Cortex of kidney (tissue), 1 donor: ENCODE measurements at places on chromosomes 11 and 22.

DNA sequence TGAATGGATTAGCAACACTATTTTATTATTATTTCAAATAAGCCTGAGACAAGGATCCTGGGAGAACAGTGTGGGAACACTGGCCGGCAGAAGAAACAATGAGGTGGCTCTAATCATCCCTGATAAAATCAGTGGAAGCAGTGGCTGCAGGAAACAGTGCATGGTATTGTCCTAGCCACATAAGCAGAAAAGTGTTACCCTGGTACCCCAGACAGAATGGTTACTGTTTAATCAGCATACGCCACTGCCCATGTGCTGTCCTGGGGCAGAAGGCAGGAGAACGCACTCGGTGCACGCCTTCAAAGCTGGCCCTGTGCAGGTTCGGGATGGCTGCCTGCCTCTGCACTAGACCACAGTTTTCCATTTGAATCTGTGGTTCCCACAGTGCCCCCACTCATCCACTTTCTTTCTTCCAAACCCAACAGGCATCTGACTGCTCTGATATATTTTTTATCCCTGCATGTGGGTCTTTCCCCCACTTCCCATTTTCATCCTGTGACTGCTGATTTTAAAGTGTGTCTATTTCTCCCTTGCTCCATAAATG, 25.7 kb downstream of the OPCML start:
- no peak for DNase-seq

GRCh38 chr11:37712251-37712650, 1114.2 kb upstream of the RAG2 start:
- DNase-seq, result no peak

GRCh38 chr11:29343465-29344333, 673.1 kb downstream of the KCNA4 start:
- DNase-seq, result no peak

- no peak for DNase-seq
These were observed 6.2 kb downstream of the SHISA8 start for GRCh38 chr22:41908411-41909309.

GRCh38 chr11:118996926-118997626, 862 bp upstream of the CENATAC start:
- DNase-seq, result no peak

- DNase-seq, result no peak
These were observed 2.0 kb downstream of the RIC8A start for GRCh38 chr11:209275-210121.

DNA sequence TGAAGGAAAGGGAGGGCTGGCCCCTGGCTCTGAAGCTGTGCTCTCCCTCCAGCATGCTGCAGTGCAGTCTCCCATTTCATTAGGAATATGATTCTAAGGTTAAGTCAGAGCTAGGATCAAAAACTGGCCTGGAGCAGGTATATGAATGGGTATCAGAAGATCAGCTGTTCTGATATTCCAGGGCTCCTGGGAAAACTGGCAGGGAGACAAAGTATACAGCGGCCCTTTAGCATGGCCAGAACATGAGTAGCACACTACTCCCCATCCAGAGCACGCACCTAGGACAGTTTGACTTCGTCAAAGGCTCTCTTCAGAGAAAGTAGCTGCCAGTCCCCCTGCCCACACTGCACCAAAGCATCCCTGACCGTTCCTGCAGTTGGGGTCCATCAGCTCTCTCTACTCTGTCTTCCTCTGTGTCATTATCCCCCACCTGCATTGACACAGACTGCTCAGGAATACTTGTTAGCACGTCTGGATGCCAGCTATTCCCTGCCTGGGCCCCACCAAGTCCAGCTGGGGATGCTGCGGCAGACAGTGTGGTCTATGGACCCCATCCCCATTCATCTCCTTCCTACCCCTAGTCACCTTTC, 4.0 kb upstream of the FCHSD2 start:
- DNase-seq, result no peak

GRCh38 chr11:85628771-85629341, 463 bp downstream of the TMEM126B start:
- no peak for DNase-seq

DNA sequence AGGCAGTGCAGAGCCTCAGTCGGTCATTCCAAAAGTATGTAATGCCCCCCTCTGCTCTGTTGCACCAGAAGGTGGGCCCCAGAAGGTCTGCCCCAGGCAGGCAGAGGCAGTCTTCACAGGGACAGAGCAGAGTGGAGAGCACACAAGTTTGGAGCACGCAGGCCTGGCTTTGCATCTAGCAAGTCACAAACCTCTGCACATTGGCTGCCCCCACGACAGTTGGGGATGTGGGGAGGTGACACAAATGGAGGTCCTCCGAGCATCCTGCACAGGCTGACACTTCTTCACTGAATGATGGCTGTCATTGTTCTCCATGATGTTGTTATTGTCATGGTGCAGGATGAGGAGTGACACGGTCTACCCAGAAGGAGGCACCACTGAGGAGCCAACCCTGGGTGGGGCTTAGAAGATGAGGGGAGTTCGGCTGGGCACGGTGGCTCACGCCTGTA, 11.9 kb downstream of the TOM1 start:
- no peak for DNase-seq

DNA sequence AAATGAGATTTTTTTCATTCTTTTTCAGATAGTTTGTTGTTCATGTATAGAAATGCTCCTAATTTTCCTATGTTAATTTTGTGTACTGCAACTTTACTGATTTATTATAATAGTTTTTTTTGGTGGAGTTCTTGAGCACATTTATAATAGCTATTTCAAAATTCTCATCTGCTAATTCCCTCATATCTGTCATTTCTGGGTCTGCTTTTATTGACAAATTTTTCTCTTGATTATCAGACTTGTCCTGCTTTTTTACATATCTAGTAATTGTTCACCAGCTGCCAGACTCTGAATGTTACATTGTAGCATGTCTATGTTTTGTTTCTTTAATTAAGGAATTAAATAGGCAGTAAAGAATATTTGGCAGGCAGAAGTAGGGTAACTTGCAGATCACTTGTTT, 60.9 kb upstream of the PARVA start:
- DNase-seq, result no peak

DNA sequence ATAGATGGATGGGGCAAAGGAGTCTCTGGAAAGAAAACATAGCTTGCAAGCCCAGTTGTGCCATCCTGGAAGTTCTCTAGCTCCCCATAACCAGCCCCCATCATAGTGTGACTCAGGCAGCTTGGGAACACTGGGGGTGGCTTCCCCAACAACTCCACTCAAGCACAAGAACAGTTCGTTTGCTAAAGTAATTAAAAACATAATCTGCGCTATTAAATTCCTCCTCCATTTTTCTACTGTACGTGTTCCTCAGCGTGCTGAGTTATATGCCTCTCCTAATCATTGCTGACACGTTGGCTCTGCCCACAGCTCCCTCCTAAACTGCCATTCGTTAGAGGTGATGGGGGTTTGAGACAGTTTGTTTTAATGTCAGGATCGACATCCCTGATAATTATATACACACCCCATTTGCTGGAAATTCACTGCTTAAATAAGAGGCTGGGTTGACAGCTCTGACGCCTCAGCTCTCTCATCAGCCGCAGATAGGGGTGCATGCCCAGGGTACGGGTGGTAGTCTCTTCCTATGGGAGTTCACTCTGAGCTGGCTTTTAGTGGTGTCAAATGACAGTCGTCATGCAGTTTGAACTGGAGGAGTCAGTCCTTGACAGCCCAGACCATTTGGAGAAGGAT, 59.5 kb upstream of the SEZ6L start:
- no peak for DNase-seq

DNA sequence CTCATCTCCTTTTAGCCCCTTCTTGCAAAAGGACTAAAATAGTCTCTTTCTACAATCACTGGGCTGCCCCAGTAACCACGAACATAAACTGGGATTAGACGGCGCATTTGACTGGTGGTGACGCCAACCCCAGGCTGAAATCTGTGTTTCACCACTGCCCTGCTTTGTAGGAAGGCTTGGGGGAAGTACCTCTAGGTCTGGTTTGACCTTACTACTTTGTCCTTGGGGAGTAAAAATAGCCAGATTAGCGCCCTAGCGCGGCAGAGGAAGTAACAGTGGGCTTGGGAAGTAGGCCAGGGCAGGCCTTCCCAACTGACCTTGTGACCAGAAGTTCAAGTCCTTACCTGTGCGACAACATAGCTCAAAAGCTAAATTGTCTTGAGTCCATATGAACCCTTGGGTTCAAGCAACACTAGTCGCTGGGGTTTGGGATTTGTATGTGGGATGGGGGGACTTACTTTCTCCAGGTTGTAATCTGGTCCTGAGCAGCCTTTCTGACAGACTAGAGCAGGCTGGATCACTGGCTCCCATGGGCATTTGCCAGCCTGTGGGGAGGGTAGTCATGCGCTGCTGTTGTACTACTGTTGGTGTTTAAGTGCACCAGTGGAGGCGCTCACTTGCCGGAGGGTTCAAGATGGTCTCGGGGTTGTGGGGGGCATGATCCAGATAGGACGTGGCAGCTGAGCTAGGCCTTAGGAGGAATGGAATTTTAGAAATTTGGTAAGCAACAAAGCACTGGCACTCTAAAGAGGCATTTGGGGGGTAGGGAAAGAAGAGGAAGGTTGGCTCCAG, 953 bp upstream of the PACS1 start:
- DNase-seq, result no peak

DNA sequence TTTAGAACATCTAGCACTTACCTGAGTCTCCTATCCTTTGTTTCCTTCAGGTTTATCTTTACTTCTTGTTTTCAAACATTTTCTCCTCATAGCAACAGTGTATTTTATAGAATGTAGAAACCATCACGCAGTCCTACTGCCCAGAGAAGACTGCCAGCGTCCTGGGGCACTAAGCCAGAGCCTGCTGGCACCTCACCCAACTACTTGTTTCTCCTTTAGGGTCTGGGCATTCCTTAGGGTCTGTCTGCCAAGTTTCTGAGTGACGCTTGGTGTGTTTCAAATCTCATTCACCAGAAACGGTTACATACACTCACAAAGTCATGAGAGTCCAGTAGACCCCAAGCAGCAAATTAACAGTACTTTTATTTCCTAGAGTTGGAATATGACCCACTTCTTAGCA, 49.6 kb upstream of the SLC25A1 start:
- DNase-seq, result no peak

DNA sequence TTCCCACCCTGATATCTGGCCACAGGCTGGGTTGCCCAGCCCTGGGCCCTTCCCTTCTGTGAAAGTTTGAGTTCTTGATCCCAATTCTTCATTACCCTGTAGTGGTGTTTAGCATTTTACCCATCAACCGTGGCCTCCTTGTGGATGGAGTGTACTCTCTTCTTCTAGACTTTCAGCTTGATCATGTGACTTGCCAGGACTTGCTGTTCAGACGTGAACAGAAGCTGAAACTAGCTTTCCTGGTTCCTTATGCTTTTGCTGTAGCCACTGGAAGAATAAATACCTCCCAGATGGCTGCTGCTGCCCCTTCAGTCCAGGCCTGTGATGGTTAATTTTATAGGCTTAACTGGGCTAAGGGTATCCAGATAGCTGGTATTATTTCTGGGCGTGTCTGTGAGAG, 32.7 kb upstream of the DAGLA start:
- no peak for DNase-seq
